Activated T-cell treated with anti-CD3 and anti-CD28 coated beads, Interleukin-2, amount 50 U/mL, for 72 hours (primary cell): ENCODE measurements at places on chromosomes 5 and 9.

- DNase-seq = no peak
These were observed 12.5 kb upstream of the PRLR start for GRCh38 chr5:35242702-35243258.

DNA sequence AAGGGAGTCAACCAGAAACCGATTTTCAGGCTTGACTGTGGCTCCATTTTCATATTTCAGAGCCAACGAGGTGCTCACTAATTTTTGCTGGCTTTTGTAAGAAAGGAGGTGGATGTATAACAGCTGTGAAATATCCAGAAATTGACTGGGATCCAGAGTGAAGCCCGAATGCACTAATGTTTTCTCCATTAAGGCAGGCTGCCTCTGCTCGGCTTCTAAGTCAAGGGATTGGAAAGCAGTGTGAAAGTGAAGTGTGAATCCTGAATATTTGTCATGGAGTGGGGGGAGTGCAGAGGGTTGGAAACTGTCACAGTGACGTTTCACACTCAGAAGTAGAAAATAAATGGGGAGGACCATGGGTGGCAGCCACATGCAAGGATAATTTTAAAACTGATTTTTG is 237.4 kb downstream of the GOLPH3 start:
- DNase-seq = no peak

- DNase-seq = no peak
These were observed 34.0 kb upstream of the AFAP1L1 start for GRCh38 chr5:149237662-149238061.

GRCh38 chr5:60842871-60843385 is 1.1 kb downstream of the ELOVL7 start:
- no peak for DNase-seq

GRCh38 chr5:58327289-58327688 is 132.6 kb downstream of the PLK2 start:
- DNase-seq = no peak

DNA sequence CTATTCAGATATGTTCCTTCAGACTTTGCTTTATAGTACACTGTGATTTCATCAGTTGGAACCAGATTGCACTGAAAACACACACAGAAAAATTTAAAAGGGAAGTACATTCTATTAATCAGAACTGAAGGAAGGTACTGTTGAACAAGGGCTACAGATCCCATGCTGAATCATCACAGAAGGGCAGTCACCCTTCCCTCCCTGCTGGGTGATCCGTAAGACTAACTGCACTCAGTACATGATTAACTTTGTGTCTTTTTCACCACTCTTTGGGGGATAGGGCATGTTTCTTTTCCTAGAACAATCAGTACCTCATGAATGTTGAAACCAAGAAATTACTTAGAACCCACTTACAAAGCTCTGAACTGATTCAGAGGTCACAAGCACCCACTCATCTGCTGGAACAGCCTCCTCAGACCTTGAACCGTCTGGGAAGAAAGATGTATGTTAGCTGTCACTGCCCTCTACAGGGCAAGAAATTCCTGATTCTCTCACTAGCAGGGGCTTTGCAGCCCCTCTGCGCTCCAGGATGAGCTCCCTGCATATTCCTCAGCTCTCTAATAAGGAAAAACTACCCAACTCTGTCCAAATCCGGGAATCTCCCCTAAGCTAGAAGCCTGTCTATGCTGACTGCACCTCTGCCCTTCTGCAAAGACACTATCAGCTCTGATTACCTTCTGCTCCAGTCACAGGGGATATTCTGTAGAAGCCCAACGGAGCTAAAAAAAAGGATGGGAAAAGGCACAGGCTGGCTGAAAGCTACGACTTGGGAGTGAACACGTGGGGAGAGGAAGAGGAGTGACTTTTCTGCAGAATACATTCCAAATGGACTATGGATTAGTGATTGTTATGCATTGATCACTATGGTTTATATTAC is 51.0 kb downstream of the IARS1 start:
- no peak for DNase-seq

DNA sequence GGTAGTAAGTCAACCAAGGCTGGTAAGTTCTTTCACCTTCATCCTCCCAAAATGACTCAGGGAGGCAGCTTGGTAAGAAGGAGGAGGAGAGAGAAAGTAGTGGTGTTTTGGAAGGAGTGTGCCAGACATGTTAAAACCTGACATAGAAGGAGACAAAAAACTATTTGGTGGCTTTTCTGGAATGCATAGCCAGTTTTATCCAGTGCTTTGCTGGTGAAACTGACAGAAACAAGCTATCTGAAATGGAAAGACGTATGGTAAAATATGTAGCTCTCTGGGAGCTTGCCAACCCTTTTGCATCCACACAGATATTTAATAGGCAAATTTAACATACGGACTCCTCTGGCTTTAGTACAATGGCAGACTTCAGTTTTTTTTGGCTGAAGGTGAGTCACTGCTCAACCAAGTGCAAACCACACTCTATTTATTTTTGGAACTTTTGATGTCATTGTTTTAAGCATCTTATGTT is 45.4 kb downstream of the RAB14 start:
- DNase-seq = peak; percentile 30

GRCh38 chr9:95327239-95327865 is 9.8 kb upstream of the FANCC start:
- DNase-seq = no peak

DNA sequence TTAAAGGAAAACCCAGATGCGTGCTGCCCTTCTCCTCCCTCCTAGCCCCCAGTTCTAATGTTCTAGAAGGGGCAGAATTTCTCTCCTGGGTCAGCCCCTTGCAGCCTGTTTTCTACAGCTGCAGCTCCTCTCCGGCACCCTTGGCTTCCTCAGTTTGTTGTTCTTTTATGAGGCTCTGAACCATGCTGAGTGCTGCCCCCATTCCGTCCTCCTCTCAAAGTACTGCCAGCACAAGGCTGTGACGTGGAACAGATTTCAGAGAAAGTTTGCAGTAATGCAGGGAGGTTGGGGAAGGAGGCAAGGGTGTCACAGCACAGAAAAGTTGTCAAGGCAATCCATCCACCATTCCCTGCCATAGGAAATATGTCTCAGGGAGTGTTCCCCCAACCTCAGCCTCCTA is 63.3 kb downstream of the RGS3 start:
- DNase-seq = no peak
